ENCODE measurements at places on chromosomes 12 and 14. TPM values are rescaled to one million over a fixed set of nuclear protein-coding genes. Genes with fewer than 3 reads are reported as not detected.

GRCh38 chr14:91365552-91365951, 52.1 kb downstream of the CCDC88C start:
- DNase-seq = no peak
- no peak overlapping the region for H3K4me3 ChIP-seq
- no peak overlapping the region for H3K27ac ChIP-seq

DNA sequence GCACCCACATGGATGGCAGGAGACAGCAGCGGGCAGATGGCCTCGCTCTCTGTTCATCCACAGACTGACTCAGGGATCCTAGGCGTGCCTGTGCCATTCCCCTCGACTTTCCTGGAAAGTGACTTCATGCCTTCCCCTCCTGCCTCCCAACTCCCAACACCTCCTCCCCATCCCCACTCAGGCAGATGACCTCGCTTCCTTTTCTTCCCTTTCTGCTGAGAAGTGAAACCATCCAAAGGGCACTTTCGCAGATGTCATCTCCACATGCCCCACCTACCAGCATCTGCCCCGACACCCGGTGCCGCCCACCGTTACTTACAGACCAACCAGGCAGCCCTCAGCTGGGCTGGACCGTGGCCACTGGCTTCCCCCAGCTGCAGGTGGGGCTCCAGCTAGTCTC, 29.6 kb downstream of the BEGAIN start:
- peaks cover 45% of the 10 kb centered on the region for H3K27me3 ChIP-seq
- H3K27ac ChIP-seq = no peak overlapping the region
- peaks cover 47% of the 10 kb centered on the region for H3K4me1 ChIP-seq
- no peak overlapping the region for H3K4me3 ChIP-seq

Gene PZP
- total RNA-seq = not detected

GRCh38 chr14:102560458-102561261, 31.8 kb upstream of the RCOR1 start:
- no peaks in the 10 kb centered on the region for H3K4me1 ChIP-seq
- no peak overlapping the region for H3K4me3 ChIP-seq
- H3K27ac ChIP-seq = no peak overlapping the region
- no peak for DNase-seq

Gene SLC2A14
- 7.4 TPM for total RNA-seq

- no peaks in the 10 kb centered on the region for H3K36me3 ChIP-seq
- no peaks in the 10 kb centered on the region for H3K27me3 ChIP-seq
- no peak for DNase-seq
- H3K27ac ChIP-seq = no peak overlapping the region
- H3K4me1 ChIP-seq = no peaks in the 10 kb centered on the region
Measured at GRCh38 chr14:99101855-99102461, 170.0 kb downstream of the BCL11B start.

- no peak overlapping the region for H3K27ac ChIP-seq
- no peaks in the 10 kb centered on the region for H3K27me3 ChIP-seq
- H3K4me1 ChIP-seq = no peaks in the 10 kb centered on the region
- H3K4me3 ChIP-seq = no peak overlapping the region
- peaks cover 16% of the 10 kb centered on the region for H3K36me3 ChIP-seq
- no peak for DNase-seq
Measured at GRCh38 chr12:2924019-2924418, 33.3 kb downstream of the TULP3 start.

- H3K27me3 ChIP-seq = peaks cover 68% of the 10 kb centered on the region
- no peaks in the 10 kb centered on the region for H3K4me1 ChIP-seq
- H3K27ac ChIP-seq = no peak overlapping the region
- DNase-seq = peak; percentile 42
- H3K36me3 ChIP-seq = no peaks in the 10 kb centered on the region
Measured at GRCh38 chr12:120072472-120073249, 43.9 kb downstream of the RAB35 start.

Gene KRT79
- total RNA-seq = 0.27 TPM

GRCh38 chr12:67456431-67456901, 187.3 kb downstream of the CAND1 start:
- no peaks in the 10 kb centered on the region for H3K27me3 ChIP-seq
- DNase-seq = no peak
- no peak overlapping the region for H3K4me3 ChIP-seq
- H3K36me3 ChIP-seq = no peaks in the 10 kb centered on the region

DNA sequence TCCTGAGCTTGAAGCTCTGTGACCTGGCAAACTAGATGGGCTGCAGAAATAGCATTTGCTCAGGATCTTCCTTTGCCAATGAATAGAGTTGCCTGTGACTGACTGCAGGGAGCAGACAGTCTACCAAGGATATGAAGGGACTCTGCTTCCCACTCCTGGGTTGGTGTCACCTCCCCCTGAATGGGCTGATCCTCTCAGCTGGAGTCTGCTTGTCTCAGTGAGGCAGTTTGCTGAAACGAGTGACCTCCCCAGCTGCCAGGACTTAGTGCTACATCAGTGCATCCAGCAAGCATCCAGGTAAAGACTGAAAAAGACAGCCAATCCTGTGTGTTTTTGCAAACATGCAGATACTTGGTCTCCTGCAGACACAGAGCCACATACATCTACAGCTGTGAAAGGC, 28.5 kb downstream of the PAH start:
- H3K36me3 ChIP-seq = no peaks in the 10 kb centered on the region
- no peaks in the 10 kb centered on the region for H3K27me3 ChIP-seq

DNA sequence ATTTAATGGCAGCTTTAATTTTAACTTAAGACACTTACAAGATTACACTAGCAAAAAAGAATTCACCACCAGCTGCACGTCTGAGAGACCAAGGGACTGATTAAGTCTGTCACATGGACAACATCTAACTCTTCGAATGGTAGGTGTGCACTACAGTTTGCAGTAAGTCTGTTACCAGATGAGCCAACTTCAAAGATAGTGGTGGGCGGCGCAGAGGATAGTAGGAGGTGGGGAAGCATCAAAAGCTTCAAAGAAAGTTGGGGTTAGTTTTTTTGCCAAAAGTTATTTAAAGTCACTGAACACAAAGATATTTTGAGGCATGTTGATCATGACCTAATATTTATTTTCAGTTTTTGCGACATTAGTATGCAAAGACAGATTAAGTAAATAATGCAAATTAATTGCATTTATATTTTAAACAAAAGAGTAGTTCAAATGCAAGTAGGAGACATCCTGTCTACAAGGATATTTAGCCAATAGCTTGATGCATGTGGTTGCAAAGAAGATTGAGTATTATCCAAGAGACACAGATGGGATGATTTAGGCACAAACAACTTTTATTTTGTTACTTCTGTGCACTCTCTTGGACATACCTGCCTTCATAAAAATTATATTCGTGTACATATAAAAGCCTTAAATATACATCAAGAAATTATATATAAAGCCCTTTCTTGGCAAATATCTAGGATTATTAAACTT, 327.7 kb downstream of the BMP4 start:
- no peaks in the 10 kb centered on the region for H3K36me3 ChIP-seq
- H3K27me3 ChIP-seq = no peaks in the 10 kb centered on the region
- H3K4me1 ChIP-seq = no peaks in the 10 kb centered on the region
- no peak overlapping the region for H3K27ac ChIP-seq
- H3K4me3 ChIP-seq = no peak overlapping the region
- no peak for DNase-seq

Gene DICER1
- 17.5 TPM for total RNA-seq

Gene ARMH4
- total RNA-seq = 0.07 TPM

GRCh38 chr12:113758165-113758924, 207.8 kb downstream of the RBM19 start:
- peak; percentile 82 for DNase-seq
- no peak overlapping the region for H3K4me3 ChIP-seq
- H3K27ac ChIP-seq = no peak overlapping the region

DNA sequence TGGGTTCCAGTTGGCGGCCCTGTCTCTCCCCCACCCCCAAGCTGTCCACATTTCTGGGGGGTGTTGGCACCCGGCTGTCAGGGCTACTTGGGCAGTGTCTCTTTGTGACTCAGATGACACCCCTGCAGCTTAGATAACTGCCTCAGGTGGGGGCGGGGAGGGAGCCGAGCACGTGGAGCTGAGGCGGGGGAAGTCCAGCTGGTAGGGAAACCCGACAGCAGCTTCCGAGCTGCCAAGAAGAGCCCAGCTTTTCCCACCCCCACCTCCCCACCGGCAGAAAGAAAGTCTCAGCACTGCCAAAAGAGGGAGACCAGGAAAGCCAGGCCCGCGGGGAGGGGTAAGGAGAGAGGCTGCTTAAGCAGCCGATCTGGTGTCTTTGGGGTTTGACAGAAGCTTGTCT, 1.4 kb downstream of the LRTM2 start:
- peaks cover 29% of the 10 kb centered on the region for H3K27me3 ChIP-seq
- H3K36me3 ChIP-seq = no peaks in the 10 kb centered on the region
- H3K27ac ChIP-seq = no peak overlapping the region
- no peak for DNase-seq
- H3K4me3 ChIP-seq = no peak overlapping the region

DNA sequence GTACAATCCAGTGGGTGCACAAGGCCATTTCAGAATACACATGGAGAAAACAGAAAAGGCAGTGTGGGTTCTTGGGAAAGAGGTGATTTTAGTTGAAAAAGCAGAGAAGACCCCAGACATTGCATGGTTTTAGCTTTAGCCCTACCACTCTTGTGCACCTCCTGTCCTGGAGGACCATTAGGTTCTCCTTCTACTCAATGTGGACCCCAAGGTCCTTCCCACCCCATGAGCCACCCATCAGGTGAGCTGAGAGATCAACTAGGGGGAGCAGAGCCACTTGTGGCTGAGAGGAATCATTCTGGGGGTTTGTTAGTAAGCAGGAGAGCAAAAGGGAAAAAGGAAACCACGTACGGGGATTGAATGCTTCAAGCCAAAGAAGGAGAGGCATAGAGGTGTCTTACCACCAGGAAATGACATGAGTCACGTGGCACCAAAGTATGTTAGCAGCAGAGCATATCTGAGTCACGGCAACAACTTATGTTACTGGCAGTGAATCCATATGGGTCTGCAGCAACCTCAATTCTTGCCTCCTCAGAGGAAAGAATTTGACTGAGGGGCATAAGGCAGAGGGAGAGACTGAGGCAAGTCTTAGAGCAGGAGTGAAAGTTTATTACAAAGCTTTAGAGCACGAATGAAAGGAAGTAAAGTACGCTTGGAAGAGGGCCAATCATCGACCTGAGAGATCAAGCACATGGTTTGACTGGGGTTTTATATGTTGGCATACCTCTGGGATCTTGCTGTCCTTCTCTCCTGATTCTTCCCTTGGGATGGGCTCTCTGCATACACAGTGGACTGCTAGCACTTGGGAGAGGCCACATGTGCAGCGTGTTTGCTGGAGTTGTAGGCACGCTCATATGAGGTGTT, 73.9 kb downstream of the HSD17B6 start:
- H3K4me3 ChIP-seq = no peak overlapping the region
- no peak overlapping the region for H3K27ac ChIP-seq
- H3K36me3 ChIP-seq = no peaks in the 10 kb centered on the region
- H3K4me1 ChIP-seq = peaks cover 7% of the 10 kb centered on the region

Gene OR4Q3
- total RNA-seq = not detected

- no peaks in the 10 kb centered on the region for H3K36me3 ChIP-seq
- H3K27me3 ChIP-seq = 0 out of 3 replicates have a peak, but pooled peaks cover 4% of the 10 kb centered on the region
- H3K4me3 ChIP-seq = no peak overlapping the region
- no peak for DNase-seq
- H3K4me1 ChIP-seq = no peaks in the 10 kb centered on the region
- H3K27ac ChIP-seq = no peak overlapping the region
Measured at GRCh38 chr12:64889434-64890216, 65.2 kb downstream of the TBC1D30 start.

Gene PNN
- total RNA-seq = 53.4 TPM

DNA sequence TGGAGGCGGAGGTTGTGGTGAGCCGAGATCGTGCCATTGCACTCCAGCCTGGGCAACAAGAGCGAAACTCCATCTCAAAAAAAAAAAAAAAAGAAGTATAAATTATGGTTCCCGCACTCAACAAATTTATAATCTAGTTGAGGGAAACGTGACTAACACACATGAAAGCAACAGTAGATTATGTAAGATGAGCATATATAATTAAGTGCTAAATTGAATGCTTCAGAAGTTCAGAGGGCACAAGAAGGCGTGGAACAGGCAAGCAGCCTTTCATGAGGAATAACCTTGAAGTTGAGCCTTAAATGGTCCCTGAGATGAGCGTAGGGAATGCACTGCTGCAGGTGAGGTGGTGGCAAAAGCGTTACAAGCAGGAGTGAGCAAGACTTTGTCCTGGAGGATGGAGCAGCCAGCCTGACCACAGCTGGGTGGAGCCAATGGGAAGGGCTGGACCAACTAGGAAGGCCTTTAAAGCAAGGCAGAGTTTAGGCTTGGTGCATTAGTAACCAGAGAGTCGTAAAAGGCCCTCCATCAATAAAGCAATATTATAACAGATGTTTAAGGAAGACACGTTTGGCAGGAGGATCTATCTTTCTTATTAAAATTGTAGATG, 30.6 kb upstream of the TUBA1A start:
- no peak for DNase-seq
- H3K4me1 ChIP-seq = no peaks in the 10 kb centered on the region
- no peak overlapping the region for H3K27ac ChIP-seq

- no peak overlapping the region for H3K27ac ChIP-seq
- H3K4me1 ChIP-seq = no peaks in the 10 kb centered on the region
- no peak for DNase-seq
- H3K4me3 ChIP-seq = no peak overlapping the region
Measured at GRCh38 chr12:122481861-122482260, 18.9 kb downstream of the ZCCHC8 start.

DNA sequence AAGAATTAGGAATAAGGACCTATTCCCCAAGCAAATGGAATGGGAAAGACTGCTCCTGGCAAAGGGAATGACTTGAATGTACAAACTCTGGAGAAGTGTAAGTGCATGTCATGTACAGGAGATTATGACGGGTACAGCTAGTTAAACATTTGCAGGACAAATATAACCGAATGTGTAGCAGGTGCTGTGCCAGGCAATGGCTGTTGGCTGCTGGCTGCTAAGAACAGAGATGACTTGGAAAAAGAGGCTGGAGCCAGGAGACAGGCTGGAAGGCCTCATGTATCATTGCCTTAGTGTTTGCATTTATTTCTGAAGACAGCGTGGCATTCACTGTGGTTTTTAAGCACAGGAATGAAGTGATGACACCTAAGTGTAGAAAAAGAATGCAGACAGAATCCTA, 136.8 kb downstream of the TTC8 start:
- no peaks in the 10 kb centered on the region for H3K4me1 ChIP-seq
- DNase-seq = no peak
- no peak overlapping the region for H3K4me3 ChIP-seq
- H3K27ac ChIP-seq = no peak overlapping the region
